NCI-H1694 treated with DMSO at 0.1 percent for 48 hours (cell line): ENCODE measurements at places on chromosomes 5 and 9.

DNA sequence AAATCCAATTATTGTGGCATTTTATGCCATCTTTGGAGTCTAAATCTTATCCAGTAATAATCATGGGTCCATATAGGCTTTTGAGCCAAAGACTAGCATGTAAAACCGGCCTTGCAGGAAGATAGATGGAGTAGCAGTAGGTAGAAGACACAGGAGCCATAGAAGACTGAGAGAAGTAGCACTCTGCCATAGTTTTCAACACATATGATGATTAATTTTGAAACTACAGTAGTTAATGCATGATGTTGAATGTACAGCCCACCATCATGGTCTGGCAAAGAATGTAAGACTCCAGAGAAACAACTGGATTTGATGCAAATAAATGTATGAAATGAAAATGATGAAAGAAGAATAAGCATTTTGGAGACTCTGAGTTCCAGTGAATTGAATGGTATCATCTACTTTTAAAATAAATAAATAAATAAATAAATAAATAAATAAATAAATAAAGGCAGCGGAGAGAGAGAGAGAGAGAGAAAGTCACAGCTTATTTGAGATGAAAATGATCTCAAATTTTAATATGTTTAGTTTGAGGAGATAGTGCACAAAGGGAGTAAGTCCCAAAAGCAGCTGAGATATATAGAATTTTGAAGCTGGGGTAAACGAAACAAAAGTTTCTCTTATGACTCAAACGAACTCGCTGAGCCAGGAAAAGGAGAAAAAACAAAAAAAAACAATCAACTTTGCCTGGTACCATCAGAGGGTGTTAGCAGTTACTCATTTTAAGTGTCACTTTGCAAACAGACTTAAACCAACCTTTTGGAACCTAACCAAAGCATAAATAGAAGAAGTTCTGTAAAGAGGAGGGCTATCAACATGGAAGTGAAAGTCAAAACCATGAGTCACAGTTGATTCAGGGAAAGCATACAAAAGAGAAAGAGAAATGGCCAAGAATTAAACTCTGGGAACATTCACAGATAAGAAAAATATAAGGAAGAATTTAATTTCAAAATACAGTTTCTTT is 388.7 kb downstream of the CETN3 start:
- no peak for DNase-seq

GRCh38 chr9:35254984-35255857 is 93.4 kb downstream of the UNC13B start:
- DNase-seq: no peak

- DNase-seq: no peak
Observed at GRCh38 chr9:133680976-133681657, 45.0 kb downstream of the DBH start.

DNA sequence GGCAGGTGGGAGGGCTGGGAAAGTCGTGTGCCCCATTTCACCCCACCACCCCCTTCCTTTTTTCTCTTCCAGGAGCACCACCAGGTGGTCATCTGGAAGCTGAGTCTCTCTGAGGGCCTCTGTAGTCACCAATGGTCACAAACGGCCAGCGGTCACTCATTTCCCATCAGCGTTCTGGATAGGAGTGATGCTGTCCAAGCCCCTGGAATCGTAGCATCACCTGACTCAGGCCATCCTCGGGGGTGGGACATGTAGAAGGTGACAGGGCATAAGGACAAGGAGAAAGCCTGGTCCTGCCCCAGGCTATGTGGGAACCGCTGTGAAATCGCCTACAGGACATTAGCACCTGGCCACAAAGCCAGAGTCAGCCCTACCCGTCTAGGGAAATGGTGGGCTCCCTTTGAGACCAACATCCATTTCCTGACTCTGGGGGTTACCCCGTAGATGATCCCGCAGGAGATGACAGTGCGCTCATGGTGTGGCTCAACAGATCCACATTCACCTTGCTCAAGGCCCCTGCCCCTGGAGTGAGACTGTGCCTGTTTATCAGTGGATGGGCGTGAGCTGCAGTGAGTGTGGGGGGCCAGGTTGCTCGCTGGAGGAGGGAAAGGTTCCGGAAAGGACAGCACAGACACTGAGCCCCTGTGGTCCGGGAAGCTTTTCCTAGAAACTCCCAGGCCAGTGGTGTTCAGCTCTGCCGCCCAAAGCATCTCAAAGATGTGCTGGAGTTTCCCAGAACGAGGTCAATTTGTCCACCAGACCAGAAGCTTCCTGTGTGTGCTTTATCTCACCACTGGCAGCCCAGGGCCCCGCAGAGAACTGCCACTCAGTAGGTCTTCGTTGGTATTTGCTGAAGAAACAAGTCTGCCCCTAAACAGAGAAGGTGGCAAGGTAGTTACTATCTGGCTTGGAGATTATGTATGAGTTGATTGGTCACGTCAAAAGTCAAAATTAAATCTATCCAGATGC is 61.1 kb upstream of the UNC5A start:
- no peak for DNase-seq

GRCh38 chr9:27549196-27549755 is 19.7 kb upstream of the MOB3B start:
- no peak for DNase-seq

- DNase-seq: no peak
Observed at GRCh38 chr5:177439518-177440053, 7.0 kb upstream of the PRR7 start.

DNA sequence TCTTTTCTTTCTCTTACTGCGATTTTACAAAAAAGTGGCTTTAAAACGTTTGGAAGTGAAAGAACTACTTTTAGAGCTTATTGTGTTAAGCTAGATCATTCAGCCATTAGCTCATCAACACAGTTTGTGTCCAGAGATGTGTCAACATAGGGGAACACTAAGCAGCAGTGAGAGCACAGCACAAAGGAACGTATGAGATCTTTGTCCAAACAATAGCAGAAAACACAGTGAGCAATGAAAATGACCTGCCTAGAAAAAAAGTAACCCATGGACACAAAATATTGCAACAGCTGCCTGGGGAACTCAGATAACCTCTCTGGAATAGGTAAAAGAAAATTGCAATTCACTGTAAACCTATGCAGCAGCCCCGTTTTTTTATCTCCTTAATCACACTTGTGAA is 372.5 kb downstream of the ARHGEF28 start:
- no peak for DNase-seq

DNA sequence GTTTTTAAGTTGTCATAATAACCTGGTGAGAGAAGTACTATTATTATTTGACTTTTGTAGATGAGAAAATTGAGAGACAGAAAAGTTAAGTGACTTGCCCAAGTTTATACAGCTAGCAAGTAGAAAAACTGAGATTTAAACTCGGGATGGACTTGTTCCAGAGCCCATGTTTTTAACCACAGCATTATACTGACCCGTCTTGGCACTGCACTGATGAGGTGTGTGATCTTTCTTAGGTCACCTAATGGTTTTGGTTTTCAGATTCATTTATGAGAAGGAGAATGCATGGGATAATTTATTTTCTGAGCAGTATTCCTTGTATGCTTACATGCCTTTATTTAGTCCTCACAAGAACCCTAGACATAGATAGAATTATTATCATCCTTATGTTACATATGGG is 201.8 kb upstream of the CDKN2B start:
- DNase-seq: no peak

GRCh38 chr9:72322259-72322658 is 42.7 kb downstream of the ZFAND5 start:
- DNase-seq: no peak

DNA sequence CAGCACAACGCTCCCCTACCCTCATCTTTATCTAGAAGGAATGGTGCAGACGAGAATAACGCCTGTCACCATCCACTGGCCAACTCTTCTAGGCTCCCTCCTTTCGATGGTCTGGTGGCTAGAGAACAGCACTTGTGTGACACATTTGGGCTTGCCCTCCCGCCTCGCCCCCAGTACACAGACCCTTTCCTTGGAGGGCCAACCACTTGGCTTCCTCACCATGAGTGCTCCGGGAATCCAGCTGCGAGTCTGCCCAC is 1.4 kb downstream of the GNAQ start:
- DNase-seq: no peak

DNA sequence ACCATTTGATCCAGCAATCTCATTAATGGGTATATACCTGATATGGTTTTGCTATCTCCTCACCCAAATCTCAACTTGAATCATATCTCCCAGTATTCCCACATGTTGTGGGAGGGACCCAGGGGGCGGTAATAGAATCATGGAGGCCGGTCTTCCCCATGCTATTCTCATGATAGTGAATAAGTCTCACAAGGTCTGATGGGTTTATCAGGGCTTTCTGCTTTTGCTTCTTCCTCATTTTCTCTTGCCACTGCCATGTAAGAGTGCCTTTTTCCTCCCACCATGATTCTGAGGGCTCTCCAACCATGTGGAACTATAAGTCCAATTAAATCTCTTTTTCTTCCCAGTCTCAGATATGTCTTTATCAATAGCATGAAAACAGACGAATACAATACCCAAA is 74.5 kb upstream of the APC start:
- no peak for DNase-seq

GRCh38 chr9:91714020-91714806 is 235.8 kb downstream of the ROR2 start:
- no peak for DNase-seq

DNA sequence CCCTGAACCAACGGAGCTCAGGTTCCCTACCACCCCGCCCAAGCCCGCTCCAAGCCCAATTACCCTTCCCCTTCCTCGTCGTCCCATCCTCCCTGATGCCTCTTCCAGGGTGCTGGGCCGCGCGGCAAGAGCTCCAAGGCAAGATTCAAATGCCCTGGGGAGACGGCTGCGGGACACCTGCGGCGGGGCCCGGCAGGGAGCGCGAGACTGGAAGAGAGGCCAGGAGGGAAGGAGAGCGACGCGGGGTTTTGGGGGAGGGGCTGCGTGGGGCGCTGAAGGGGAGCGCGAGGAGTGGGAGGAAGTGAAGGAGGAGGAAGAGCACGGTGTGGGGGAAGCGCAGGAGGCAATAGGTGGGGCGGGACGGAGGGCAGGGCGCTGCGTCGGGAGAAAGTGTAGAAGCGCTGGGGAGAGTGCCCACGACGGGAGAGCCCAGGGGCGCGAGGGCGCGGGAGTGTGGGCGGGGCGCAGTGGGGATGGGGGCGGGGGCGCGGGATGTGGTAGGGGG is 975 bp upstream of the NXNL2 start:
- DNase-seq: no peak

GRCh38 chr9:16622541-16622940 is 247.9 kb downstream of the BNC2 start:
- no peak for DNase-seq
